Hematopoietic multipotent progenitor cell treated with erythropoietin and hydrocortisone succinate and interleukin-3 and kit ligand, for 6 days (in vitro differentiated cells): ENCODE measurements at places on chromosomes 5 and 9.

DNA sequence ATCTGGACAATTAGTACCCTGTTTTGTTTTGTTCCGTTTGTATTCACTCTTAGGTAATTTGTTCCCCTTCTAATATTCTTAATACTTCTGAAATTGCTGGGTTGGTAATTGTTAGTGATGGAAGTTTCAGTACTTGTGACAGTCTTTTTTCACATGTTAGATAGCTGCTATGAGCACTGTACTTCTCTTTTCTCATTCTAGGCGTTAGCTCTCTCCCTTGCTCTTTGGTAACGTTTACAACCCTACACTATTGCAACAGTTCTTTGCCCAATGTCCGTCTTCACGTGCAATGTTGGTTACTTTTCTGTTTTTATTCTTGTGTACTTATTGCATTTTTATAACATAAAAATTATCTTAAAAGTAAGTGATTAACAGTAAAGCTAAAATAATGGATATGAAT, 1509.0 kb downstream of the MAT2B start:
- peak; percentile 29 for DNase-seq

DNA sequence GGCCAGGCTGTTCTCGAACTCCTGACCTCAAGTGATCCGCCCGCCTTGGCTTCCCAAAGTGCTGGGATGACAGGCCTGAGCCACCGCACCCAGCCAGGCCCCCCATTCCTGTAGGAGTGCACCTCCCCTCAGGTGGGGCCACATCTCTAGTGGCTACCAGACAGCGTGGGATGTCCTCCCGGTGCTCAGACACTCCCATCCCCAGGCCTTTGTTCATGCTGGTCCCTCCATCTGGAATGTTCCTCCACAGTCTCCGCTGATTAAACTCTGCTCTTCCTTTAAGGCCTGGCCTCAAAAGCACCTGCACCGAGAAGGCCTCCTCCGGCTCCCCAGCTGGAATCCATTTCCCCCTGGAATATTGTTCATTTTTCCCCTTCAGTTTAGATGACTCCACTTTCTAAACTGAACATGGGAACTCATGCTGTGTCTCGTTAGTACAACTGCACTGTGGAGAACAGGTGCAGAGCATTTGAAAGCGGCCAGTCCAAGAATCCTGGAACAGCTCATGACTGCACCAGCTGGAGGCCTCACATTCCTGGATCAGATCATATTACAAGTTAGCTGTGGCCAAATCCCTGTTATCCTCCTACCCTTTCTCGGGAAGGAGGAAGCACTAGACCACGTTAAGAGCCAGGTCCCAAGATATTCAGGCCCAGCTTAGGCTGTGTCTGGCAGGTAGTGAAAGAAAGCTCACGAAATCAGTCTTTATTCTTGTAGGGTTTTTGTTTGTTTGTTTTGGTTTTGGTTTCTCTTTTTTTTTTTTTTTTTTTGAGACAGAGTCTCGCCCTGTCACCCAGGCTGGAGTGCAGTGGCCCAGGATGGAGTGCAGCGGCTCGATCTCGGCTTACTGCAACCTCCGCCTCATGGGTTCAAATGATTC, 10.8 kb upstream of the PRRC2B start:
- DNase-seq, result no peak

DNA sequence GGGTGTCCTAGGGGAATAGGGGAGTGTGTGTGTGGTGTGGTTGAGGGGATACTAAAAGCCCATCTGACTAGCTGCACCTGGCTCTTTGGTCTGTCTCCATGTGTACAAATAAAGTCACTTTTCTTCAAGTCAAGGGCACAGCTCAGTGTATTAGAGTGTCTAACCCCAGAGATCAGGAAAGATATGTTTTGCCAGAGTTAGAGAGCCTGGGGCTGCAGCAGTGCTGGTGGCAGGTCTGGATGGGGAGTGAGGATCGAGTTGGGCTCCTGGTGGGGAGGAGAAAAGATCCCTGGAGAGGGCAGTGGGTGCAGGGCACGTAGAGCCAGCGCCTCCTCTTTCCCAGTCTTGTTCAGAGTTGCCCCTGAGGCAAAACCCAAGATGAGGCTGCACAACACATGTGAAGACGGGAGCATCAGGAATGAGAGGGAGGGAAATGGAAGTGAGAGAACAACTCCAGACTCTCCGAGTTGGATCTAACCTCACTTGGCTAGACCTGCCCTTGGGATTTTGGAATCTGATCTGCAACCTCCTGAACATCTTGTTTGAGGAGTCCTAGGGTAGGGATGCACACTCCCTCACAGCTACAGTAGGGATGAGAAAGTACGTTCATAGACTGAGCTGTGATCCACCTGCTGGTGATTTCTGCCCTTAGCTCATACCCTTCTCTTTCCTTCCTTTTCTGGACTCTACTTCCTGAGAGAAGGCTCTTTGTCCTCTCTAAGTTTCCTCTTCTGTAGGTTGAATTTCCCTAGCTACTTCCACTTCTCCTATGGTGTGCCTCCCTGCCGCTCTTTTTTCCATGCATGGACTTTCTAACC, 309.9 kb downstream of the ZSWIM6 start:
- DNase-seq, result no peak

- no peak for DNase-seq
These were observed 21.0 kb upstream of the SMIM32 start for GRCh38 chr5:136213919-136214493.

GRCh38 chr9:37029304-37029775, 4.7 kb downstream of the PAX5 start:
- DNase-seq, result no peak

DNA sequence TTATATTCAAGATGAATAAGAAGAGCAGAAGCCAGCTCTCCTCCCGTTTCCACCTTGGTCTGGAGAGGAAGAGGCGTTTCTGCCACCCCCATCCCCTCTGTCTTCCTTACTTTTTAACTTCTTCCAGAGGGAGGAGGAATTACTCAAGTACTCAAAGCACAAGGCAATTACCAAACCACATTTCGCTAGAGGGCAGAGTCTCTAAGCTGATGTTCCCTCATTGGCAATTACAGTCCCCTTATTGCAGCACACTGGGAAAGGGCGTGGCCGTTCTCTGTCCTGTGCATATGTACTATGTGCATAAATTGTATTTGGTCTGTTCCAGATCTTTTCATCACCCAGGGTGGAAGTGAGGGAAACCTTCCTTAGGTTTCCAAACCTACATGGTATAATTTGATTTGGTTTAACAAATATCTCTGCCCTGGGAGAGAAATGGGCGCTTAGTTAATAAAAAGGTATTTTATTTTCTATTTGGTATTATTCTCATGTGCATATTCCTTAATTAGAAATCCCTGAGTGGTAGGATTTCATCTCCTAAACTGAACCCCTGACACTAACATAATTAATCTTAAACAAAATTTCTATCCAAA, 29.8 kb upstream of the ALDOB start:
- DNase-seq, result peak; percentile 91

DNA sequence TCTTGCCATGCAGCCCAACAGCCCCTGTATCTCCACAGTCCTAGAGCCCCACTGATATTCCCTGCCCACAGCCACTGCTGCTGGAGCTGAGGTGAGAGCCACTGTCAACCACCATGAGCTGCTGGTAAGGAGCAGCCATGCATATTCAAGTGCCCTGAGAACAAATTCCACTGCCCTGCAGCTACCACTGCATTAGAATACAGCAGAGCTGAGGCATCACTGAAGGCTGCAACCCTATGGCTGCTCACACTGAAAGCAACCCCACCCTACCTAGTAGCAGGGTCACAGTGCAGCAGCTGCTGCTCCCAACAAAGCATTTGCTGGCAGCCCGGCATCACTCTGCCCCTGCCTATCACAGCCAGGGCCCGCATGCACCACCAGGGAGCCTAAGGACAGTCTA, 68.6 kb downstream of the SKIC3 start:
- no peak for DNase-seq

- no peak for DNase-seq
These were observed 379.0 kb downstream of the GLIS3 start for GRCh38 chr9:3920604-3921582.

GRCh38 chr5:59357381-59357977, 536.0 kb downstream of the PDE4D start:
- no peak for DNase-seq

DNA sequence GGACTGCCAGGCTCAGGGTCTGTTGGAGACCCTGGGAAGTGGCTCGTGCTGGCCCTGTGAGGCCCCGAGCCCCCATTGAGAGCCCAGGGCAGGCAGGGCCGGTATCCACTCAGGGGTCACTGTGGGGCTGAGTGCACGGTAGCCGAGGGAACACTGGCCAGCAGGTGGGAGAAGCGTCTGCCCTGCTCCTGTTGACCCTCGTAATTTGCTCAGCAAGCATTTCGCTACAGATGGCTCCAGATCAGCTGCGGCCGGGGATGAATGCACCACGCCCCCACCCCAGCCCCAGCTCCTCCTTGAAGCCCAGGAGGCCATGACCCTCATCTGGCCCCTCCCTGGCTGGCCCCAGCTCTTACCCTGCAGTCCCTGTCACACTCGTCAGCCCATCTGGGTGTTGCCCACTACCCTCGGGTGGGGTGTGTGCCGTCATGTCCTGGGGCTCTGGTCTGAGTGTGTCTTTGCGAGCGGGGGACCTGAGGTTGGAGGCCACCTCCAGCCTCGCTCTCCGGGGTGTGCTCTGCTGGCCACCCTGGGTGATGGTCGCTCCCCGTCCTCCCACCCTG, 6.1 kb upstream of the NRARP start:
- no peak for DNase-seq

GRCh38 chr5:123705741-123706140, 193.8 kb downstream of the CSNK1G3 start:
- no peak for DNase-seq

GRCh38 chr5:87121304-87122150, 146.2 kb upstream of the RASA1 start:
- peak; percentile 83 for DNase-seq

- DNase-seq, result no peak
These were observed 29.7 kb upstream of the TDRD7 start for GRCh38 chr9:97382099-97382718.

GRCh38 chr5:82873452-82873851, 203.7 kb downstream of the TMEM167A start:
- no peak for DNase-seq

- DNase-seq, result no peak
These were observed 97.0 kb downstream of the HINT1 start for GRCh38 chr5:131068076-131068475.

DNA sequence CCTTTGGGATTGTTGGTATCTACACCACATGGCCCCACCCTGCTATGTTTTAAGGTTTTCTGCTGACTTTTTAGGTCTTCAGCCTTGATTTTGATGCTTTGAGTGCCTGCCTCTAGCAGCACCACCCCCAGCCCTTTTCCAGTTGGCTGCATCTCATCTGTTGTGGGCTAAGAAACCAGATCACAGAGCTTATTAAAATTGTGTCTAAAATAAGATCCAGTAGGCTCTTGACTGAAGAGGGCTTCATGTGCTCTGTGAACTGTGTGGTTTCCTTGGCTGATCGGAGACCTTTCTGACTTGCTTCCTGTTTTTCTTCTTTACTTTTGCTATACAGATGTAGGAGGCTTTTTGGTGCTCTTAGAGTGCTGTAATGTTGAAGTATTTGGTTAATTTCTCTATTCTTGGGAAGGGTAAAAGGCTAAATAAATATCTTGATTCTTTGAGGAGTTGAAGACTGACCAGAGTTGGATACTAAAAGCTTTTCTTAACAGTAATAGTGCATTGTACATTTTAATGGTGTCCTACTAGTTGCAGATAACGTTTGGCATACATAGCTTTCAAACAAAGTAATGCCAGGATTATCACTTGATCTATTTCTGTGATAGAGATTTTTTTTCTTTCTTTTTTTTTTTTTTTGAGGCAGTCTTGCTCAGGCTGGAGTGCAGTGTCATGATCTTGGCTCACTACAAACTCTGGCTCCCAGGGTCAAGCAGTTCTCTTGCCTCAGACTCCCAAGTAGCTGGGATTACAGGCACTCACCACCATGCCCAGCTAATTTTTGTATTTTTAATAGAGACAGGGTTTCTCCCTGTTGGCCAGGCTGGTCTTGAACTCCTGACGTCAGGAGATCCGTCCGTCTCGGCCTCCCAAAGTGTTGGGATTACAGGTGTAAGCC, 4.5 kb downstream of the UBE2D2 start:
- peak; percentile 70 for DNase-seq

GRCh38 chr5:68345171-68345570, 129.6 kb downstream of the PIK3R1 start:
- DNase-seq, result no peak

- DNase-seq, result no peak
These were observed 545.4 kb upstream of the TLE4 start for GRCh38 chr9:79026316-79026715.

DNA sequence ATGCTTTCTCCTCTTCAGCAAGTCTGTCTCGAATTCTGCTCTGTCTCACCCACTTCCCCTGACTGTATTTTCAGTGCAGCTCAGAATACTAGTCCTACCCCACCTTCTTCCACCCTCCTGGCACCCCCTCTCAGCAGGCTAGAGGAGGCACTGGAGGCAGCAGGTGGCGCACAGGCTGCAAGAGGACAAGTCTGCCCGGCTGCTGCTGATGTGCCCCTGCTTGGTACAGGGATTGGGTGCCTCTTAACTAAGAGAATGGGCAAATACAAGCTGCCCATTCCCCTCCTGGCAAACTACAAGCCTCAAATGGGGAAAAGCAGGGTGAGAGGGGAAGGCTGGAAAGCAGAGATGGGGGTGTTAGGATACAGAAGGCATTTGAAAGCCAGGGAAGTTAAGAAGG, 5.1 kb downstream of the TLN1 start:
- peak; percentile 88 for DNase-seq

- no peak for DNase-seq
These were observed 23.6 kb downstream of the ATG10 start for GRCh38 chr5:81995407-81995806.

DNA sequence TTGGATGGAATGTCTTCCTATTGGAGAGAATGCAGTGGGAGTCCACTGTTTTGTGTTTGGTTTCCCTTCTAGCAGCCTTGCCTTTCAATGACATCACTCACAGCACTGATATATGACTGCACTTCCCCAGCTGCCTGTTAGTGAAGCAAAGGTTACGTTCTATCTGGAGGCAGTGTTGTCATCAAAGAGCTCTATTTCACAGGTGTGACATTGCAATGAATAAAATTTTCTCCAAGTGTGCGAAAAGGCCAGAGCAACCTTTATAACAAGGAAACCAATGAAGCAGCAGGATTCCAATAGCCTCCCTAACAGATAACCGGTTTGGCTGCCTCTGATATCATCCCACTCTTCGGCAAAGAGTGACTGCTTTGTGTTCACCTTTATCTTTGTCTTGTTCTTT, 523.5 kb upstream of the ZNF608 start:
- DNase-seq, result no peak

- DNase-seq, result no peak
These were observed 37.4 kb downstream of the TNFAIP8 start for GRCh38 chr5:119393201-119393691.

DNA sequence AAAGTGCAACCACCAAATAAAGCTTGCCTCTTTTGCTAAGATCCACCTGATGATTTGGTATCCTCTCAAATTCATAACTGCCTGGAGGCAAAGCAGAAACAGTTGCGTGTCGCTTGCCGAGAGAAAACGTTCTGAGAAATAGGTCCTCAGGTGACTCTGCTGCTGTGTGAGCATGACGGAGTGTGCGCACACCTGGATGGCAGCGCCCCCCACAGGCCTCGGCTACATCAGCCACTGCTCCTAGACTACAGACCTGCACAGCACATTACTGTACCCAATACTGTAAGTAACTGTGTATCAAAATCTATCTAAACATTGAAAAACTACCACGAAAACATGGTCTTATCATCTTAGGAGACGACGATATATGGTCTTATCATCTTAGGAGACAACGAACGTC, 87.4 kb downstream of the CAMSAP1 start:
- DNase-seq, result no peak

GRCh38 chr5:125316915-125317535, 570.6 kb upstream of the ZNF608 start:
- DNase-seq, result no peak
